ENCODE measurements at places on chromosomes 2 and 18.

DNA sequence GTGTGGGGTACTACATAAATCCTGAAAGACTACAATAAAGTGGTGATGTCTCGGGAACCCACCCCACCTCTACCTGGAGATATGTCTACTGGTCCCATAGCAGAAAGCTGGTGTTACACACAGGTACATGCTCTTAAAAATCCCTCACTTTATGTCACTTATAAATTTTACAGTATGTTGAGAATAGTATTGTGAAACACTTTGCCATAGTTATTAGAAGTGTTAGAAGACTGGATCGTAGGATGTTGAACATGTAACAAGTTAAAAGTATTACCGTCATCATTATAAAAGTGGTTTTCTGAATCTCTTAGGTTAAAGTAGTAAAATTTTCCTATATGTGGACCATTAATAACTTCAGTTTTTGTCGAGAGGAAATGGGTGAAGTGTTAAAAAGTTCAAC is 48.6 kb downstream of the SPOPL start:
- DNase-seq: no peak

- DNase-seq: no peak
Measured at GRCh38 chr2:1798115-1798784, 53.9 kb upstream of the PXDN start.

GRCh38 chr2:119718501-119719260 is 39.7 kb downstream of the TMEM177 start:
- DNase-seq: no peak

- DNase-seq: no peak
Measured at GRCh38 chr2:241003369-241003768, 5.0 kb downstream of the SNED1 start.

DNA sequence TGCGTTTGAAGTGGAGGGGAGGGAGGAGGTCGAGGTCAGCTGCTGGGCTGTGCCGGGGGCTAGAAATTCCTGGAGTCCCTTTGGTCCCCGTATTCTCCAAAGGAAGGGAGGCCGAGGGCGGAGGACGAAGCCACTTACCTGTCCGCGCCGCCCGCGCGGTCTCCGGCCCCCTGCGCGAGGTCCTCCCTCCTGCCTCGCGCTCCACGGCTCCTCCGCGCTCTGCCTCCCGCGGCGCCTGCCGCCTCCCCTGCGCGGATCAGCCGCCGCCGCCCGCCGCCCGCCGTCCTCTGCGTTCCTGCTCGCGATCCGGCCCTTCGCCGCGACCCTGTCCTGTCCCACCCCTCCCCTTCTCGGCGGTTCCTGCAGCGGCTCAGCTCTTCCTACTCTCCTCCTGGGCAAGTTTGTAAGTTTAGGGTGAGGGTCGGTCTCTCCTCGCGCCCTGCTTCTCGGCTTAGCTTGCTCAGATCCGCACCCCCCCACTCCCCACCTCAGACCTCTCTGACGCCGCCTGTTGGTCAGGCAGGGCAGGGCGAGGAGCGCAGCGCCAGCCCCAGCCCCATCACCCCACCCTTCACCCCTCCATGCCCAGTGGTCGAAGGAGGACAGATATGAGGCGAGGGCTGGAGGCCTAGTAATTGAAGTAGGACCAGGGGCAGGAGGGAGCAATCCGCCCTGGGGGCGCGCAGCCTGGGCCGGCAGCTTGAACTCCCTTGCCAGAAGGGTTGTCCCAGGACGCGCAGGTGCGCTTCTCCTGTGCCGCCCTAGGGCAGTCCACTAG is 9.7 kb upstream of the SKOR2 start:
- peak; percentile 32 for DNase-seq

DNA sequence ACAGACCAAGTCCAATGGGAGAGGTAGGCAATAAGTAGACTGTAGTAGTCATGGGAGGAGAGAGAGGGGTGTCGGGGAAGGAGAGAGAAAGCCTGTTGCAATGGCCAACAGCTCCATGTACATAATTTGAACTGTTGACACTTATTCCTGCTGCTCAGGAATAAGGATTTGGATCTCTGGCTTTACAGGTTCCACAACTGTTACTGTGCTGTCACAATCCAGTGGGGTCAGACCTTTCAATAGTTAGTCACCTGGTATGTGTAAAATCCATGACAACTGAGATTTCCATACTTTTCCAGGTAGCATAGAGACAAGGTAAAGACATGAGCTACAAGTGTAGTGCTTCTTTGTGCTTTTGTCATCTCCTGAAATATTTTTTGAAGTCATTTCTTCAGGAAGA is 47.5 kb upstream of the RIOK3 start:
- DNase-seq: no peak

- no peak for DNase-seq
Measured at GRCh38 chr2:181841079-181841478, 50.5 kb upstream of the ITPRID2 start.

- no peak for DNase-seq
Measured at GRCh38 chr2:20168727-20169696, 55.9 kb downstream of the SDC1 start.

- no peak for DNase-seq
Measured at GRCh38 chr2:164839914-164840457, 1.6 kb downstream of the COBLL1 start.

- no peak for DNase-seq
Measured at GRCh38 chr18:60027397-60027796, 127.6 kb downstream of the PMAIP1 start.

GRCh38 chr2:96103761-96104486 is 12.4 kb downstream of the ADRA2B start:
- no peak for DNase-seq

GRCh38 chr2:219274361-219274921 is 4.7 kb upstream of the DNAJB2 start:
- DNase-seq: no peak

GRCh38 chr2:181468811-181469210 is 11.6 kb downstream of the ITGA4 start:
- no peak for DNase-seq

GRCh38 chr2:50930726-50931125 is 101.2 kb downstream of the NRXN1 start:
- DNase-seq: no peak

- DNase-seq: no peak
Measured at GRCh38 chr2:85550486-85550885, 10.8 kb downstream of the GGCX start.

GRCh38 chr2:26184555-26185303 is 11.8 kb downstream of the GAREM2 start:
- DNase-seq: peak; percentile 90

GRCh38 chr2:60280238-60280637 is 273.2 kb downstream of the BCL11A start:
- DNase-seq: no peak

DNA sequence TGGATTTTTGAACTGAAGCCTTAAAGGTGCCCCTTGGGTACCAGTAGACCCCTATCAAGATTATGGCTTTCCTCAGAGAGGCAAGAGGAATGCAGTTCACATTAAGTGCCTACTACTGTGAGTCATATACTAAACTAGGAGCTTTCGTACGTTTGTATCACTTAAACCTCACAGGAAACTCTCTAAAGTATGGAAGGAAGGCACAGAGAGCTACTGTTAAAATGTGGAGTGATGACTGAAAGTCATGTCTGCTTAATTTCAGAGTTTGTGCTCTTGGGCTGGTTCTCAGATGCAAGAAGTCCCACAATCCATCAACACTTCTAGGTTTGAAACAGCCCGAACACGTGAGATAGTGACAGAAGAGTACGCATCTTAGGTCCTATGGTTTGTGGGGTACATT is 4.7 kb downstream of the PLCL1 start:
- DNase-seq: no peak

DNA sequence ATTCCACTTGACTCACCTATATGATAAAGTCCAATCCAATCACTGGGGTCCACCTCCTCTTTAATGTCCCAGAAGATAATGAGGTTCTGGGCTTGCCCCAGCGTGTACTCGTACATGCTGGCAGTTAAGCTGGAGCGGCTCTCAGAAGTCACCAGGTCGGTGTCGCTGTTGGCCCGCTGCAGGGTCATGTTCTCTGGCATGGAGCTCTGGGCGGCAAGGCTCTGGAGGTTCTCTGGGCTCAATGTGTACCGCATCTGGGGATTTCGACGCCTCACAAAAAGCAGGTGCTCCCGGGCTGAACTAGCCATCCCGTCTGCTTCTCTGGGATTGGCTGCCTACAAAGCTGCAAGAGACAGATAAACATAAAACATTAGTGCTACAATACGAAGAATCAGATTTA is 206.4 kb upstream of the CCDC150 start:
- DNase-seq: no peak

- no peak for DNase-seq
Measured at GRCh38 chr2:70671092-70671675, 96.8 kb downstream of the ADD2 start.

DNA sequence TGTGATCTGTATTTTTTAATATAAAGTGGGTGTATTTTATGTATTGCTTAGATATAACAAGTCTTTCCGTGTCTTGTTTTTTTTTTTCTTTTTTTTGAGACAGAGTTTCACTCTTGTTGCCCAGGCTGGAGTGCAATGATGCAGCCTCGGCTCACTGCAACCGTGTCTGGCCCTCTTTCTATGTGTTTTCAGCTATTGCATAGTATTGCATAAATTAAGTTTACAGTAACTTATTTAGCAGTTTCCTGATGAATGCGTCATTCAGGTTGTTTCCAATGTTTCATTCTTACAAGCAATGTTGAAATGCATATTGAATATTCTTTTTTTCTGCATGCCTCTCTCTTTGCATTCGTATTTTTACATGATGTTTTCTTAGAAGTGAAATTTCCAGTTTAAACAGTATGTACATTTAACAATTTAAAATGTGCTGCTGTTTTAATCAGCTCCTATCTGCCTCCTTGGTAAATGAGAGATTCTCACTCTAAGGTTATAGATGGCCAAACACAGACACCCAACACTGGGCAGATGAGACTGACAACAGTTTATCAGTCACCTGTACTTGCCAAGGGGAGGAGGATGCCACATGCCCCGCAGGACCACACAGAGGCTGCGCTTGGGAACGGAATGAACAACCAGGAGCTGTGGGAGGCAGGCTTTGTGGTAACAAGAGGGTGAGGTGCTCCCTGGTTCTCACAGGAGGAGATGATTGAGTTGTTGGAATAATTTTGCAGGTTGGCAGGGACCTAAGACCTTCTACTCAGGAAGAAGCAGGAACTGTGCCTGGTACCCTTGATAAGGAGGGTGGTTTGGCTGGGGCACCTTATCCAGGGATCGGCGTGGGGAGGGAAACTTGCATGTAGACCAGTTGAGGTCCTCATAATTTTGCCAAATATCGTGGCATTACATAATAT is 7.5 kb downstream of the SLC9A4 start:
- no peak for DNase-seq

DNA sequence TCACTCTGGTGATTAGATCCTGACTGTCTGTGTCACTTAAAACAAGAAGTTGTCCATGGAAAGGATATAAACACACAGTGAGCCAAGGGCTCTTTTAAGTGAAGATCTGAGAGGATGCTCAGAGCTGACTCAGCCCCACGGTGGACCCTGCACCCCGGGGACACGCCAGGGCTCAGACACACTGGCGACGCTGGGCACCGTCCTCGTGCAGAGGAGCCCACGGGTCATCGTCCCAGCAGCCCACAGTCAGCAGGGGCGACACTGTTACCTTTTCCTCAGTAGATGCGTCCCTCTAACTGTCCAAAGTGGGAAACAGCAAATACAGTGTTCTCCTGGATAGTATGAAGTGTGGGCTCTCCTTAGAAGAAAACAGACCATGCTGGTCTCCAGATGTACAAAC is 225.6 kb downstream of the HDAC4 start:
- DNase-seq: no peak

DNA sequence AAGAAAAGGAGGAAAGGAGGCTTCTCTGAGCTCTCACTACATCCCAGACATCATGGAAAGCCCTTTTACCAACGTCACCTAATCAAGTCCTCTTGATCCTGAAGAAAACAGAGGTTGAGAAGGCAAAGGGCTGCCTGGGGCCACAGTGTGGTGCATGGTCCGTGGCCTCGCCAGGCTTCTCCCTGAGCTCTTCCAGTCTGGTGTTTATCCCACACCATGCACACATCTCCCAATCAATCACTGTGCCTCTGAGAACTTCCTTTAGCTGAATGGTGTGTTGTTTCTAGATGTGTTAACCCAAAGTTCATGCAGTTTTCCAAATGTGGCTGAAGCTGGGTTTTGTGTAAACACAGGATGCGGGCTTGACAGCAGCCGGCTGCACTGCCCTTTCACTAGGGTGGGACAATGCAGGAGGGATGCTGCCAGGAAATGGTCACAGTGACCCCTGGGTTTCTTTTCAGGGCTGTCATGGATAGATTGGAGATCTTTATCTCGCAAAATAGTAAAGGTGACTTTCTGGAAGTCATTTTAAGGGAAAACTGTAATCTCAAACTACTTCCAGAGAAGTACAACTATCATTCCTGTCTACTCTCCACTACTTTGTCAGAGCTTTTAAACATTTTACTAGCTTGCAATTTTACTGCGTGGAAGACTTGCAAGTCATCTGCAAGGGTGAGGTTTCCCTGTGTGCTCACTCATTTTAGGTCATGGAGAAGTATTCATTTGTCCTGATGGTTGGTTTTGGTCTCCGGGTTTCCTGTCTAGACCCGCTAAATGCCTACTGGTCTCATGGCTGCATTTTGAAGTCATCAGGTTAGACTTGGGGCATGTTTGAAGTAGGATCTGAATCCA is 54.6 kb downstream of the IL1R2 start:
- DNase-seq: no peak

DNA sequence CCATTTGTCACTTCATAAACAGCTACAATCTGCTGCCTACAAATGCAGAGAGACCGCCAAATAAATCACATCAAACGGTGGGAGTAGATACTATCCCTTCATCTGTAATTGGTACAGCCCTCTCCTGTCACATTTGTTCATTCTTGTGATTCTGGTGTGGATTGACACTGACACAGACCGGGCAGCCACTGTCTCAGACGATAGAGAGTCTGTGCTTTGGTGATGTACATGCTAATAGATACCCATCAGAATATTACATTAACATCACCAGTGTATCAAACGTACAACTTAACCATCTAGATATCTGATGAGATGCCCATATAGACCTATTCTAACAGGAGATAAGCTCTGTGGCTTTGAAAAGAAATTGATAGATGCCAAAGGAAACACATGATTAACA is 419.7 kb upstream of the ZEB2 start:
- peak; percentile 15 for DNase-seq

DNA sequence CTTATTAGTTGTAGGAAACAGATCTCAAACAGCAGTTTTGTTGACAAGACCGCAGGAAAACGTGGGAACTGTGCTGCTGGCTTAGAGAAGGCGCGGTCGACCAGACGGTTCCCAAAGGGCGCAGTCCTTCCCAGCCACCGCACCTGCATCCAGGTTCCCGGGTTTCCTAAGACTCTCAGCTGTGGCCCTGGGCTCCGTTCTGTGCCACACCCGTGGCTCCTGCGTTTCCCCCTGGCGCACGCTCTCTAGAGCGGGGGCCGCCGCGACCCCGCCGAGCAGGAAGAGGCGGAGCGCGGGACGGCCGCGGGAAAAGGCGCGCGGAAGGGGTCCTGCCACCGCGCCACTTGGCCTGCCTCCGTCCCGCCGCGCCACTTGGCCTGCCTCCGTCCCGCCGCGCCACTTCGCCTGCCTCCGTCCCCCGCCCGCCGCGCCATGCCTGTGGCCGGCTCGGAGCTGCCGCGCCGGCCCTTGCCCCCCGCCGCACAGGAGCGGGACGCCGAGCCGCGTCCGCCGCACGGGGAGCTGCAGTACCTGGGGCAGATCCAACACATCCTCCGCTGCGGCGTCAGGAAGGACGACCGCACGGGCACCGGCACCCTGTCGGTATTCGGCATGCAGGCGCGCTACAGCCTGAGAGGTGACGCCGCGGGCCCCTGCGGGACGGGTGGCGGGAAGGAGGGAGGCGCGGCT is at the start of gene TYMS:
Gene TYMS, plus strand, starts transcription at position 343 of the 690 bp plus-strand sequence. Its CDS starts 90 bp downstream, at position 433.
- DNase-seq: peak; percentile 91

- peak; percentile 60 for DNase-seq
Measured at GRCh38 chr2:112582314-112582746, 2.1 kb upstream of the CHCHD5 start.

All from retina (tissue), 1 donor.